ENCODE measurements at places on chromosomes 11 and 22.

- no peak for DNase-seq
These were observed 153.0 kb downstream of the LRRC4C start for GRCh38 chr11:41306431-41306830.

DNA sequence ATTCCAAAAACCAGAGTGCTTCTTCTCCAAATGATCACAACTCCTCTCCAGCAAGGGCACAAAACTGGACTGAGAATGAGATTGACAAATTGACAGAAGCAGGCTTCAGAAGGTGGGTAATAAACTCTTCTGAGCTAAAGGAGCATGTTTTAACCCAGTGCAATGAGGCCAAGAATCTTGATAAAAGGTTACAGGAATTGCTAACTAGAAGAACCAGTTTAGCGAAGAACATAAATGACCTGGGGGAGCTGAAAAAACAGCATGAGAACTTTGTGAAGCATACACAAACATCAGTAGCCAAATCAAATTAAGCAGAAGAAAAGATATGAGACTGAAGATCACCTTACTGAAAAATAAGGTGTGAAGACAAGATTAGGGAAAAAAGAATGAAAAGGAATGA, 15.5 kb downstream of the OR52M1 start:
- DNase-seq = no peak

DNA sequence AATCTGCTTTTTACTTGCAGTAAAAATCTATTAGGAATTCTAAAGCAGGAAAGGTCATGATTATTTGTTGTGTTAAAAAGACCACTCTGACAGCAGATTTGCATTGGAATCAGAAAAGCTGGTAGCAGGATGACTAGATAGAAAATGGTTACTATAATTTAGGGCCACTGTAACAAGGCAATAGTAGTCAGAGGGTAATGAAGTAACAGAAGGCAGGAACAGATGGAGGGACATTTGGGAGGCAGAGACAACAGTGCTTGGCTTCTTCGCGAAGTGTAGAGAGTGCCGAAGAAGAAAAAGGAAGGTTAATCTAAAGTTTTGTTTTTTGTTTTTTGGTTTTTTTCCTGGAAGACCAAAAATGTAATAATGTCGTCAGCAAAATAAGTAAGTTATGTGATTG, 129.8 kb upstream of the SLC5A12 start:
- no peak for DNase-seq

GRCh38 chr11:93033093-93033492, 63.6 kb downstream of the MTNR1B start:
- no peak for DNase-seq

- DNase-seq = no peak
These were observed at the start of gene SRSF8 for GRCh38 chr11:95066716-95067038. TSS of gene SRSF8 (plus strand) at chr11:95066919. CDS start at chr11:95067227, 308 bp downstream.

GRCh38 chr11:64448599-64449380, 89.8 kb downstream of the RPS6KA4 start:
- peak; percentile 85 for DNase-seq

DNA sequence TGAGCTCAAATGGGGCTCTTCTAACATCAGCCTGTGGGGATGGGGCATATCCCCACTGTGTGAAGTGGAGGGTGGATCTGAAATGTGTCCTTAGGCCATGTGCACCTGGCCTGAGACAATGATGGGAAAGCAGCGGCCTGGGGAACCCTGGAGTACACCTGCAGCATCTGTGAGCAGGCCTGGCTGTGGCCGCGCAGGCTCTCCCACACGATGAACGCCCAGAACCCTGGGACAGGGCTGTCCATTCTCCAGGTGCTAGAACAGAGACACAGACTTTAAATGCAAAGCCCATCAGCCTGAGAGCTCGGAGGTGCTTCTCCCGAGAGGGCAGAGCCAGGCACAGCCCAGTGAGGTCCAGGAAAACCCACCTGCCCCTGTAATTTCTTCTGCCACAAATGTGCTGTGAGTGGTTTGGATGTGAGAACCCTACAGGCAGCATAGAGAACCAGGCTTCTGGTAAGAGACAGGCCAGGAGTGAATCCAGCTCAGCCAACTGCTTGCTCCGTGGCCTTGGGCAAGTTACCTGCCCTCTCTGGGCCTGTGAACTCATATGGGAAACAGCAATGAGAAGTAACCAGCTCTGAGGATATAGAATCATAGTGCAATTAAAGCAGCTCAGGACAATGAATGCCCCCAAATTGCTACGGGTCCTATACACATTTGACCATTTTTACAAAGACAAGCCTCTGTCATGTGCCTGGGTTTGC, 167.9 kb downstream of the SHANK2 start:
- DNase-seq = no peak

DNA sequence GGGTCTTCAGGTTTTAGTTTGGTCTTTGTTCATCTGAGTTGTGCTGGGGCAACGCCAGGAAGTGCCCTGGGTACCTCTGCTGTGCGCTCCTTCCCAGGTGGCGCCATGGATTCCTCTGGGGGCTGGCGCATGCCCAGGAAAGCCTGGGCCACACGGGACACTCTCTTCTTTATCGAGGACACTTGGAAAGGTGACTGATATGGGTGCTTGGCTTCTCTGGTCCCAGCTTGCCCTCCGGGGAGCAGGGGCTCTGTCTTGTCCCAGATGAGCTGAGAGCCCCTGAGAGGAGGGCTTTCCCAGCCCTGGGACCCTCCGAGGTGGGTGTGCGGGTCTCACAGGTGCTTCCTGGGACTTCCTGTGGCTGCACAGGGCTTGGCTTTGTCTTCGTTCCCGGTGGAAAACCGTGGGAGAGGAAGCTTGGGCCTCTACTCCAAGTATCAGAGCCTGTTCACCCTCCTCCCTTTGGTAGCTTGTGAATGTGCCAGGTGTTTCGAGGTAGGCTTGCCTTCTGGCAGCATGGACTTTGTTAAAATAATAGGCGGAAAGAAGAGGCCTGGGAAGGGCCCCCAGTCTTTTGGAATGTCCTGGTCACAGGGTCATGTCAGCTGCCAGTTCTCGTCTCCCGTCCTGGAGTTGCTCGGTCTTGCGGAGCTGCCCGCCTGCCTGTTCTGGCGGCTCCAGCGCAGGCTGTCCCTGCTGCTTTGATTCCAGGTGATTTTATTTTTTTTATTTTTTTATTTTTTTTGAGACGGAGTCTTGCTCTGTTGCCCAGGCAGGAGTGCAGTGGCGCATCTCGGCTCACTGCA, 10.1 kb upstream of the NEAT1 start:
- no peak for DNase-seq

DNA sequence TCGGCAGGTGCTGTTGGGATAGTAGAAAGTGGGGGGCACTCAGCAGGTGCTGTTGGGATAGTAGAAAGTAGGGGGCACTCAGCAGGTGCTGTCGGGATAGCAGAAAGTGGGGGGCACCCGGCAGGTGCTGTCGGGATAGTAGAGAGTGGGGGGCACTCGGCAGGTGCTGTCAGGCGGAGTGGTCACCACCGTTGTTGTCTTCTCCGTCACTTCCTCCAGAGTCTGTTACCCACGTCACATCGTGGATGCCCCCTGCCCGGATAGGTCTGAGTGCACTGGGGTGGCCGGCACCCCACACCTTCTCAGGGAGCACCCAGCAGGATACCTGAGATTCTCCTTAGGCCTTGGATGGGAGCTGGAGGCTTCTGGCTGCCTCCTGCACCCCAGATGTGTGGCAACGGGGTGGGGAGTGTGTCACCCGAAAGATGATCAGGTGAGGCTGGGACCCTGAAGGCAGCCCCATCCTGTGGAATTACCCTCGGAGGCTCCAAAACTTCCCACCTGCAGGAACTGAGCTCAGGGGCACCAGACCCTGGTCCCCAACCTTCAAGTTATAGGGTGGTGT, 24.1 kb upstream of the KRTAP5-7 start:
- DNase-seq = no peak

DNA sequence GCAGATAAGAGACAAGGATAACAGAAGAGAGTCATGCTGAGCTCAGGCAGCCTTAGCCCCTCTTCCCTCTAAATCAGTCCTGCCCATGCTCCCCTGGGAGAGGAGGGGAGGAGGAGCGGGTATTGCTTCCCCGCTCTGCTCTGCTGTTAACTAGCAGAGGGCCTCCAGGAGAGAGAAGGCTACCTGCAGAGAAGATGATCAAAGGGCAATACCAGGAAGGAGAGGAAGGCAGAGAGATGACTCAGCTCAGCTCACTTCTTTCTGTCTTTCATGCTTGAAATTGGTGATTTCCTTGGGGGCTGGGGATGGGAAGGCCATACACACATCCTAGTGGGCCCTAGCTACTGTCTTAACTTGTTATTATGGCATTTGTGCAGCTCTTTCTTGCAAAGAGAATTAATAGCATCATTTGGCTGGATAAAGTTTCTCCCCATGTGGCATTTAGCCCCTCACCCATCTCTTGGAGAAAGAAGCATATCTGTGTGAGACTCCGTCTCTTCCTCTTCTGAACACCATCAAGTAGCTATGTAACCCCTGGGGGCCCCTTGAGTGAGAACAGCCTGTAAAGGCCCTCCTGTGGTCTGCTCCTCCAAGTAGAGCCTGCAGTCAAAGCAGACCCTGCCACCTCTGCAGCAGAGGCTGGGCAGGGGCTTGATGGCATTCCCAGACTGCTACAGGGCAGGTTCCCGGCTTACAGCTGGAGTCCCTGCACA, 33.4 kb upstream of the AMOTL1 start:
- DNase-seq = no peak

DNA sequence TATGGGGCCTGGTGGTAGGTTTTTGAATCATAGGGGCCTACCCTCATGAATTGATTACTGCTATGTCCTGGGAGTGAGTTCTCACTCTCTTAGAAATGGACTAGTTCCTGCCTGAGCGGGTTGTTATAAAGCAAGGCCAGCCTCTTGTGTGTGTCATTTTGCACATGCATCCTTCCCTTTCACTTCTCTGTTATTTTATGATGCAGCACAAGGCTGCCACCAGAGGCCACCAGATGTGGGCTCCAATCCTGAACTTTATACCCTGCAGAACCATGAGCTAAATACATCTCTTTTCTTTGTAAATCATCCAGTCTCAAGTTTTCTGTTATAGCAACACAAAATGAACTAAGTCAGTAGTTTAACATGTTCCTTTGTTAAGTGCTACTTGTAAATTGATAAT, 251.4 kb downstream of the BLID start:
- DNase-seq = no peak

- no peak for DNase-seq
These were observed 85.2 kb upstream of the PPARA start for GRCh38 chr22:46064966-46065666.

DNA sequence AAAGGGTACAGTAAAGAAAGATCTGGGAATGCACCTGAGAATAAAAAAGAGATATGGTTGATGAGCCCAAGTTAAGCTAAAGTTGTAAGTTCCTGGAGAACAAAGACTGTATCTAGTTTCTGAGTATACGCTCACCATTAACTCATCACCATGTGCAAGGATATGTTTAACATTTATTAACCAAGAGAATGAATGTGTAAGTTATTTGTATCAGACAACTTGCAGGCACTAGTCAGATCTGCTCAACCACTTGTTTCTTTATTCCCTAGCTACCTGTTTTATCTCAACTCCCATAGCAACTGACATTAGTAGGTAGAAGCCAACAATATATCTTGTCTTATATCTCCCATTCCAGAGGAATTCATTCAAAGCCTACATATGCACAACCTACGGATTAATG, 74.9 kb upstream of the KCNA4 start:
- no peak for DNase-seq

DNA sequence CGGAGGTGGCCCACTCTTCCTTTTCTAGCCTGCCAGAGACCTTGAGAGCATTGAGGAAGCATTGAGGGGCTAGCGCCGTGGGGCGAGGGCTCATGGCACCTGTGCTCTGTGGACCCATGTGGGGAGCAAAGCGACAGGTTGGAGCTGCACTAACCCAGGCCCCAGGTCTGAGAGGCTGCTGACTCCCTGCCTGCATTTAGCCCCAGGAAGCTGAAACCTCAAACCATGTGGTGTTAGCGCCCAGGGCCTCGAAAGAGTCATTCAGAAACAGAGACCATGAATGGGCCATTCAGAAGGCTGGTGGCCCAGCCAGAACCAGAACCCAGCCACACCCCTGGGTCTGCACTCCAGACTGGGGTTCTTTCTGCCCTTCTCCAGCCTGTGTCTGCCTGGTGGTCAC, 88.6 kb downstream of the BCR start:
- no peak for DNase-seq
